Smooth muscle cell of the coronary artery (primary cell): ENCODE measurements at places on chromosomes 12 and 14. TPM values are rescaled to one million over a fixed set of nuclear protein-coding genes. Genes with fewer than 3 reads are reported as not detected.

The SDR9C7 gene
- not detected in 2 replicates for total RNA-seq

The NGB gene
- not detected in 2 replicates for total RNA-seq

The HPD gene
- total RNA-seq, result 0.15 and 1.1 TPM in 2 replicates

The ALG10B gene
- total RNA-seq, result 0.94 and 2.4 TPM in 2 replicates

The KRT71 gene
- total RNA-seq, result not detected in 2 replicates

The LALBA gene
- total RNA-seq, result not detected in 2 replicates

The PRIMA1 gene
- total RNA-seq, result not detected in 2 replicates

The SDS gene
- not detected in 2 replicates for total RNA-seq

The RND1 gene
- total RNA-seq, result 5.6 TPM in 1 of 2 replicates, not detected in the other

The CEP170B gene
- 8.2 and 14.6 TPM in 2 replicates for total RNA-seq

The KRT74 gene
- total RNA-seq, result not detected in 2 replicates

The IL26 gene
- total RNA-seq, result 0.35 TPM in 1 of 2 replicates, not detected in the other

The TBK1 gene
- total RNA-seq, result 16.3 and 22.9 TPM in 2 replicates

The KERA gene
- total RNA-seq, result not detected in 2 replicates

The RPL10L gene
- total RNA-seq, result not detected in 2 replicates

The IQSEC3 gene
- total RNA-seq, result 0.35 TPM in 1 of 2 replicates, not detected in the other

The SPIC gene
- total RNA-seq, result not detected in 2 replicates

The KLRC3 gene
- not detected in 2 replicates for total RNA-seq

The RBMS2 gene
- 4.6 and 22.2 TPM in 2 replicates for total RNA-seq

The LRRC10 gene
- not detected in 2 replicates for total RNA-seq

The ART4 gene
- total RNA-seq, result 0.82 and 33.4 TPM in 2 replicates

The SERPINA9 gene
- total RNA-seq, result not detected in 2 replicates

The WNT1 gene
- total RNA-seq, result not detected in 2 replicates

The TMEM63C gene
- total RNA-seq, result 2.0 TPM in 1 of 2 replicates, not detected in the other

The KRT85 gene
- not detected in 2 replicates for total RNA-seq

The TMPRSS12 gene
- total RNA-seq, result not detected in 2 replicates

The POTEG gene
- not detected in 2 replicates for total RNA-seq

The OAS2 gene
- total RNA-seq, result 4.0 and 6.7 TPM in 2 replicates

The GLT1D1 gene
- under 0.01 TPM in 1 of 2 replicates, not detected in the other for total RNA-seq

The ESYT1 gene
- total RNA-seq, result 173 and 204 TPM in 2 replicates

The DRAM1 gene
- total RNA-seq, result 18.7 and 48.7 TPM in 2 replicates

The C14orf39 gene
- total RNA-seq, result not detected in 2 replicates
